ENCODE measurements at places on chromosomes 3 and 15.
A peak's percentile ranks its signal among the peaks of the same experiment; 100 is the strongest.

- DNase-seq = no peak
Measured at GRCh38 chr3:3296979-3297381, 117.5 kb upstream of the CRBN start.

GRCh38 chr3:173066044-173067004, 74.7 kb downstream of the SPATA16 start:
- DNase-seq = peak; percentile 54

DNA sequence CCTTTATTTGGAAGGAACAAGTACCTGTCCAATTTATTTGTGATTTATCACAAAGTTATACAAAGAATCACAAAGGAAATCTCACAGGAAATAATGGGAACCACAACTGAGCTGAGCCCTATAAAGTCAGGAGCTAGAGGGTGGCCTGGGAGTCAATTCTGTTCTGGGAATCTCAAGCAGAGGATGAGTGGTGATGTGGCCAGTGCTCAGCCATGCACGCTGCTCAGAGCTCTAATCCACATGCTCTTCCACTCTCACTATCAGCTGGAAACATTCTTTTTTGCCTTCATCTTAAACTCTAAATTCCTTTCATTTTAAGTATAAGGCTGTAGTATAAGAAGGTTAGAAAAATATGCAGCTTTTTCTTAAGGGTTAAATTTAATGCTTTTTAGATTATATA, 36.6 kb downstream of the UACA start:
- no peak for DNase-seq

GRCh38 chr15:38745126-38745525, 180.5 kb upstream of the RASGRP1 start:
- DNase-seq = no peak

- no peak for DNase-seq
Measured at GRCh38 chr3:6771171-6771570, 89.7 kb upstream of the GRM7 start.

DNA sequence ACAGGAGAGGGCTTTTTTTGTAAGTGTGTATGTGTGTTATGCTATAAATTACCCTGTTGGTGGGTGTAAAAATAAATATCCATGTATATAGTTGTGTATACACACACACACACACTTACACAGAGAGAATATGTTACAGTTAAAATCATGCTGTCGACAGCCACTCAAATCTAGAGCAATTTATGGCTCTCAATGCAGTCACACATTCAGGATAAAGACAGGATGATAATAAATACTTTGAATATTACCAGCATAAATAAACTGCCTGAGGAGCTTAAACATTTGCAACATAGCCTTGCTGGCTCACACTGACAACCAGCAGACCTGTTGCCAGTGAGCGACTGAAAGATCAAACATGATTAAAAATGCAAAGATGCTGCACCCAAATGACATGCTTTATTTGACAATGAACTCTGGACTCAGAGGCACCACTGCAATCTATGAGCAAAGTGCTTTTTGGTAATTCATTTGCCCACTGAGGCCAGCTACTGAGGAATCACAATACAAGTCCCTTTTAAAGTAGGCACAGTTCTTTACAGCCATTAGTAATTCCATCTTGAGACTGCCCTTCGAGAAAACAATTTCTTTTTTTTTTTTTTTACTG, 458.9 kb downstream of the FHIT start:
- no peak for DNase-seq

DNA sequence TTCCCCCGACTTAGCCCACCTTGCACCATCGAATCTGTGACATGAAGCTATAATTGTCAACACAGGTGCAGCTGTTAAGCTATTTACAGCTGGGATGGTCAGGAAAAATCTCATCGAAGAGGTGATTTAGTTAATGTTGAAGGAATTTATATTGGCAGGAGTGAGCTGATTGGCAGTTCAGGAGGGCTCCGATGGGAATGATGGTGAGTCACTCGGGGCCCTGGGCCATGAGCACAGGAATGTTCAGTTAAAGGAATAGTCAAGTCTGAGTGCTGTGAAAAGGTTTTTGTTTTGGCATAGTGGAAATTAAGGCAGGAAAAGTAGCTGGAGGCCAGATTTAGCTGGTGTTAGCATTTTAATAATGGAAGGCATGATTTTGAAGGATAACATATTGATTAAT, 95.7 kb downstream of the OXSM start:
- peak; percentile 78 for DNase-seq

DNA sequence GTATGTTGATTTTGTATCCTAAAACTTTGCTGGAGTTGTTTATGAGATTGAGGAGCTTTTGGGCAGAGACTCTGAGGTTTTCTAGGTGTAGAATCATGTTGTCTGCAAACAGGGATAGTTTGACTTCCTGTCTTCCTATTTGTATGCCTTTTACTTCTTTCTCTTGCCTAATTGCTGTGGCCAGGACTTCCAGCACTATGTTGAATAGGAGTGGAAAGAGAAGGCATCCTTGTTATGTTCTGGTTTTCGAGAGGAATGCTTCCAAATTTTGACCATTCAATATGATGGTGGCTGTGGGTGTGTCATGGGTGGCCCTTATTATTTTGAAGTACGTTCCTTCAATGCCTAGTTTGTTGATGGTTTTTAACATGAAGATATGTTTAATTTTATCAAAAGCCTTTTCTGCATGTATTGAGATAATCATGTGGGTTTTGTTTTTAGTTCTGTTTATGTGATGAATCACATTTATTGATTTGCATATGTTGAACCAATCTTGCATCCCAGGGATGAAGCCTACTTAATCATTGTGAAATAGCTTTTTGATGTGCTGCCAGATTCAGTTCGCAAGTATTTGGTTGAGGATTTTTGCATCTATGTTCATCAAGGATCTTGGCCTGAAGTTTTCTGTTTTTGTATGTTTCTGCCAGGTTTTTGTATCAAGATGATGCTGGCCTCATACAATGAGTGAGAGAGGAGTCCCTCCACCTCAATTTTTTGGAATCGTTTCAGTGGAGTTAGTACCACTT, 188.1 kb downstream of the MINAR1 start:
- DNase-seq = no peak

- DNase-seq = no peak
Measured at GRCh38 chr3:18864933-18865731, 283.2 kb upstream of the KCNH8 start.

GRCh38 chr15:32679298-32679690, 37.8 kb downstream of the SCG5 start:
- no peak for DNase-seq

GRCh38 chr3:122835590-122835989, 40.7 kb downstream of the SLC49A4 start:
- no peak for DNase-seq

GRCh38 chr15:82165948-82166376, 96.6 kb downstream of the EFL1 start:
- DNase-seq = no peak

- DNase-seq = no peak
Measured at GRCh38 chr3:32208447-32208846, 30.0 kb upstream of the CMTM8 start.

DNA sequence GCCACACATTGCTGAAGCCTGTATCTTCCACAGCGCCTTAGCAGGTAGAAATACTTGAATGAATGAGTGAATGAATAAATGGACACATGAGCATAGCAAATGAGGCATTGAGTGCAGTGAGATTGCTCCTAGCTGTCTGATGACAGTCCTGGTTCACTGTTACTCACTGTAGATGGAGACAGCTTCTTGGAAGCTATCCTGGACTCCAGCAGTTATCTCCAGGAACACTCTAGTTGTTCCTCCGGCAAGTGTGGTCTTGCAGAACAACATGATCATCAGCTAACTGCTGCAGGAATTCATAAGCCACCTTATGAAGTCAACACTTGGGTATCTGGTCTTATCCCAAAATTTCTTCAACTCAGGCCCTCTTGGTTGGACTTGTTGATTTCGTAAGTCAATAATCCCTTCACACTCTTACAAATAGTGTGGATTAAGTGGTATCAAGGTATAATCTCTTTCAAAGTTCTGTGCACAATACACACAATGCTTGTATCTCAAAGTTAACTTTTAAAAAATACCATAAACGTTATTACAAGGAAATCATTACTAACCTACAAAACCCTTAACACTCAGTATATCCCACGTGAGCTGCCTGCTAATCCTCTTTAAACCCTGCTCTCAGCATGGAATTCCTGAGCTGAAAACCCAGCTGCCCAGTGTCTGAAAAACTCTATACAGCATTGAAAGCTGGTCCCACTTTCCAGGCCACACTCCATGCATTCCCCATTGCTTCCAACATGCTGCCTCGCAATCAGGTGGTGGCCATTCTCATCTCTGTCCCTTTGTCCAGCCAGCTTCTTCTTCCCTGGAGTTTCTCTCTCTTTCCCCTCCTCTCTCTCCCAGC, 14.4 kb upstream of the ZBTB38 start:
- DNase-seq = no peak

GRCh38 chr3:34183611-34184340, 385.3 kb downstream of the PDCD6IP start:
- no peak for DNase-seq

DNA sequence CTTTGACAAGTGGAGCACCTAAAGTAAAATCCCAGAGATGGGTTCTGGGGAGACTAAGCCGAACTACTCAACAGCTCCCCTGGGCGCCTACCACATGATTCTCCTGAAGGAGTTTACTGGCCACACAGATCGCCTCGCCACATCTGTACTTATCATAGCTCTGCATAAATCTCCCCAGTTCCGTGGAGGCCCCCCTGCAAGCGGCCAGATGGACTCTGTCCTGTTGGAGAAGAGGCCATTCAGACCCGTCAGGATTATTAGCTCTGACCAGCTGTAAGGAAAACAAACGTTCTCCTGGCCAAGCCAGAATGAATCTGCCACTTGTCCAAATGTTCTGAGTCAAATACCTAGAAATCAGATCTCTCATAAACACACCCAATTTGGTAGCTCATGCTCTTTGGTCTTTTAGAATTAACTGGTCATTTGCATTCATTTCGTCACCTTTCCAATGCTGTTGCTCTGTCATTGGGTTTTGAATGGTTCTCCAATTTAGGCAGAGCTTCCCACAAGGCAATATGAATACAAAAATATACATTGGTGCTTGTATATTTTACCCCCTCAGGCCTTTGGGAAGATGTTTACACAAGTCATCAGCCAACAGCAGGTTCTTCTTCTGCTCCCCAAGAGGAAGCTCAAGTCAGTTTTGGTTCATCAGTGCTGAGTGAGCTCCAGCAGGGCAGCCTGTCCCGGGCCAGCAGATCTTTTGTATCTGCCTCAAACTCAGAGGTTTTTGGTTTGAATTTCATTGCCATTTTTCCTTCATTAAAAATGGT, 124.5 kb downstream of the THSD4 start:
- DNase-seq = no peak

- no peak for DNase-seq
Measured at GRCh38 chr15:85588677-85589076, 206.0 kb downstream of the KLHL25 start.

Measured in urothelium cell line (cell line).